ENCODE measurements at places on chromosomes 16 and 17.

- DNase-seq, result no peak
Measured at GRCh38 chr17:76581515-76581914, 4.1 kb downstream of the ST6GALNAC2 start.

DNA sequence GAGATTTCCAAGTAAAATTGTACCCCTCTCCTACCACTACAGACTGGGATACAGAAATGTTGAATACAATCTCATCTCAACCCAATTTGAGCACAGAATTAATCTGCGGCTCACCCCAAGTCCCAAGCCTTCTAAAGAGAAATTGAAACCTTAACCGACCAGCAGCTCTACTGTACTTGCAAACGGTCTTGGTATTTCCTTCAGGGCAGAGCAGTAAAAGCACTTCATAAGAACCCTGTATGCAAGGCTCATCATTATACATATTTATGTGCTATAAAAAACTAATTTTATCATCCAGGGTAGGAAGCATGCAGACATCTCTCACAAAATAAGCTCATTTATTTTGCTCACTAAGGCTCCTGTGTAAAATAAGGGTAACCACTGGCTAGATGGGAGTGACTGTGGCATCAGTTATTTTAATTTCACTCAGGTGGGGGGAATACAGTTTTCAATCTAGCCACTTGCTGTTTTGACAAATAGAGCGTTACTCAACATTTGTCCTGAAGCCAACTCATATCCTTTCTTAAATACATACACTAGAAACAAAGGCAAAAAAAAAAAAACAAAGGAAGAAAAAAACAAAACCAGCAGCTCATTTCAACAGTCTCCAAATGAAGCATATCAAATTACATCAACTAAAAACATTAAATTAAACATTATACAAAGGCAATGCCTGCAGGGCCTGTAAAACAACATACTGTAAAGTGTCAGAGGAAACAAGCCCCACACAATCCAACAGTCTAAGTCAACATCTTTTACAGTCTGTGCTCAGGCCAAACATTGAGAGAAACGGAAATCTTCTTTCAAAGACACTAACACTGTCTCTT, 65.0 kb downstream of the PARN start:
- no peak for DNase-seq

GRCh38 chr16:83574388-83574787, 233.4 kb upstream of the HSBP1 start:
- DNase-seq, result no peak

- no peak for DNase-seq
Measured at GRCh38 chr17:16027708-16028584, 28.3 kb downstream of the TTC19 start.

DNA sequence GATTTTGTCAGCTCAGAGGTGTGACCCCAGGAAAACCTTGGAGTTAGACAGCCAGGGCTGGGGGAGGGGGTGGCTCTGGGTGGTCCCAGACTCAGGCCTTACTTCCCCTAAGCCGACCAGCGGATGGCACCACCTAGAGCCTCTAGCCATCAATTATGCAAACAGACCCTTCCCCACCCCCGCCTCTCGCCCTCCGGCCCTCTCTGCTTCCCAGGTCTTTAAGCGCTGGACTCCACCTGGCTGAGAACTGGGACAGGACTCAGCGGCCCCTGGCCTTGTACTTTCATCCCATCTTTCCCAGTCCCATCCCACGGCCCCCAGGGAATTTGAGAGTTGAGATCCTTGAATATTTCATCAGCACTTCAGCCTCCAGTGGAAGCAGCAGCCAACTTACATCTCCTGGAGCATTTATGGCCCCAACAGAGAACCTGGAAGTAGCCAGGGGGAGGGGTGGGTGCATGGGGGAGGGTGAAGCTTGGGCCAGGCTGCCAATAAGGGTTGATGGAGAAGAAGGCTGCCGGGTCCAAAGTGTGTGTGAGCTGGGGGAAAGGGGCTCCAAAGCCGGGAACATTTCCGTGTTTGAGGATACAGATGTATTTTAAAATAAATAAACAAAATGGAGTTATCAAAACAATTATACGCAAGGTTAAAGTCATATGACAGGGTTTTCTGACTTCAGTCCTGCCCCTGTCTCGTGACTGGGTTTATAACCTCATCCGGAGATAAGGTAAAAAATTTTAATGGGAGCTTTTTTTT, 7.5 kb upstream of the JUP start:
- no peak for DNase-seq

GRCh38 chr17:79089720-79090442, 15.3 kb downstream of the ENGASE start:
- no peak for DNase-seq

- DNase-seq, result no peak
Measured at GRCh38 chr17:9527788-9528187, 47.8 kb downstream of the STX8 start.

- no peak for DNase-seq
Measured at GRCh38 chr16:84932681-84933080, 78.7 kb downstream of the ZDHHC7 start.

- DNase-seq, result no peak
Measured at GRCh38 chr16:69325784-69326171, 4.6 kb downstream of the PDF start.

DNA sequence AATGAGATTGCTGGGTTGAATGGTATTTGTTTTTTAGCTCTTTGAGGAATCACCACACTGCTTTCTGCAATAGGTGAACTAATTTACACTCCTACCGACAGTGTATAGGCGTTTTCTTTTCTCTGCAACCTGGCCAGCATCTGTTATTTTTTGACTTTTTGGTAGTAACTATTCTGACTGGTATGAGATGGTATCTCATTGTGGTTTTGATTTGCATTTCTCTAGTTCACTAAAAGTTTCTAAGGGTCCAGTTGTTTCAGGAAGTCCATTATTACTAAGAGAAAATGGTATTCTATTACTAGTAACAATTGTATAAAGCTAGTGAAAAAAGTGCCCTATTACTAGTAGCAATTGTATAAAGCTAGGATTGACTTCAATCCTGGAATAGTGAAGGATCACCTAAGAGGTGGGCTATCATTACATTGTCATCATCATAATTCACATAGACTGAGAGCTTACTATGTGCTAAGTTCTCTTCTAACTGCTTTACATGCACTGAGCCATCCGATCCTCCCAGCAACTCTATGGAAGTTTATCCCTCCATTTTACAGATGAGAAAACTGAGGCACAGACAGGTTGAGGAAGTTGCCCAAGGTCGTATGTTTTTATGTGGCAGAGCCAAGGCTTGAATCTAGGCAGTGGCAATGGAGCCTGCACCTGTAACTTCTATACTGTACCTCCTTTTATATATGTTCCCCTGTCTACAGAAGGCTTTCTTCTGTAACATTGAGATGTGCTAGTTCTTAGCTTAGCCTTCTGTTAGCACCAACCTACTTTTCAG, 13.4 kb upstream of the SMIM36 start:
- DNase-seq, result no peak

DNA sequence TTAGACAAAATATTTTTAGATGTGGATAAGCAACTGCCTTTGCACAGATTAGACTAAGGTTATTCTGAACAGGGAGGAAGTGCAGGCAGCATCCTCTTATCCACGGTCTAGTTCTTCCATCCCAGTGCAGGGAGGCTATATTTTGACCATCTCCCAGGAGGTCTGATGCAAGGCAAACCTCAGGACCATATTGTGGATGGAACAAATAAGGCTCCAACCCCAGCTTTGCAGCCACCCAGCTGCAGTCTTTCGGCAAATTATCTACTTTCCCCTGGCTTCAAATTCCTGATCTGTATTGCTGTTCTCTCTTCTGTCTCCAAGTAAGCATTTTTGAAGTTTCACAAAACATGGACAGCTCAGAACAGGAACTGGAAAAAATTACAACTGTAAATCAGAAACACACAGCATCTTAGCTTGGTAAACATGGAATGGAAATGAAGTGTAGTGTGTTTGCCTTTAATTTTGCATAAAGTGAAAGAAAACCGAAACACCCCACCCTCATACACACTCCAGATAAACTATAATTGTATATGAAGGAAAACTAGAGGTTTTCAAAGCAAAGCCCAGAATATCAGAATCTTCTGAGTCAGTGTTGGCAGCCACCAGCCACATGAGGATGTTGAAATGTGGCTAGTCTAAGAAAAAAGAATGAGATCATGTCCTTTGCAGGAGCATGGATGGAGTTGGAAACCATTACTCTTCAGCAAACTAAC, 33.5 kb upstream of the MON1B start:
- no peak for DNase-seq

DNA sequence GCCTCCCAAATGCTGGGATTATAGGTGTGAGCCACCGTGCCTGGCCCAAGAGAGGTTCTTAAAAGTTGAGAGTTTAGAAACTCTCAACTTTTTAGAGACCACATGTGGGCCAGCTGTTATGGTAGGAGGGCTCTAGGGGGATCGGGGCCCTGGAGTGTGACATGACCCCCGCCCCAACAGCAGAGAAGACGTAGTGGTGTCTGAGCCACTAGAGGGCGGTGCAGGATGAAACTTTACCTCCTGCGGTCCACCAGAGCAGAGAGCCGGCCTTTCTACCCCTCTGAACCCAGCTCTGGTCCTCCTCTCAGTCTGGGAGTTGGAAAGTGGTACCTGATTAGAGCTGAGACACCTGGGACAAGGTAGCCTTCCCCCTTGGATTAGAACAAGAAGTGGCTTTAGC, 7.4 kb downstream of the CDK5RAP3 start:
- no peak for DNase-seq

- DNase-seq, result no peak
Measured at GRCh38 chr17:33205552-33205951, 87.5 kb downstream of the ASIC2 start.

GRCh38 chr16:79451196-79451816, 149.2 kb downstream of the MAF start:
- no peak for DNase-seq

DNA sequence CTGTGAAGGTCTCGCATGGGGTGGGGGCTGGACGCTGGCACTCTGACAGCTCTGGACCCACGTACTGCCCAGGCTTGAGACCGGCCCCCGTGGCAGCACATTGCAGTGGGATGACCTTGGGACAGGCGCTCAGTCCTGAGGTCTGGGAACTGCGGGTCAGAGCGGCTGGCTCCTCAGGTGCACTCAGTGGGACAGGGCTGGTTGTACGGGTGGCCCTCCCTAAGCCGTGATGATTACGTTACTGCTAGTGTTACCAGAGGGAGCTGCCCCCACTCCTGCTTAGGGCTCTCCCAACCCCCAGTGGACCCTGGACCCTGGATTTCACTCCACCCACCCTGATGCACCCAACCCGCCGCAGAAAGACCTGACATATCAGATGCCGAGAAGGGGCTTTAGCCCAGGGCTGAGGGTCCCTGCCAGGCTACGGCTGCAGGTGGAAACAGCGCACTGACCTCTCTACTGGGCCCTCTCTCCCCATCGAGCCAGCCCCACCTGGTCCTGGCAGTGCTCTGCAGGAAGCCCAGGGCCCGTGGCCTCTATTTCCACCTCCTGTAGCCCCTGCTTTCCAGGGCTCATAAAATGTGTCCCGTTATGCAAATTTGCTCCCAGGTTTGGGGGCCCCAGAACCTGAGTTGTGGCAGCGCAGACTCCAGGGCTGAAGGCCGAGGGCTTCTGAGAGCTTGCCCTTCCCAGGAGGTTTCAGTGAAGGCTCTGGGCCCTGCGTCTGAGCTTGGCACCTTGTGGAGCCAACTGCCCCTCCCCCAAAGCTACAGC, 77.2 kb downstream of the RTN4RL1 start:
- no peak for DNase-seq

GRCh38 chr16:9953908-9954570, 228.2 kb downstream of the GRIN2A start:
- DNase-seq, result no peak

- no peak for DNase-seq
Measured at GRCh38 chr16:67655363-67655762, 4.7 kb downstream of the ACD start.

GRCh38 chr17:38872027-38872511, 2.2 kb downstream of the LASP1 start:
- no peak for DNase-seq

DNA sequence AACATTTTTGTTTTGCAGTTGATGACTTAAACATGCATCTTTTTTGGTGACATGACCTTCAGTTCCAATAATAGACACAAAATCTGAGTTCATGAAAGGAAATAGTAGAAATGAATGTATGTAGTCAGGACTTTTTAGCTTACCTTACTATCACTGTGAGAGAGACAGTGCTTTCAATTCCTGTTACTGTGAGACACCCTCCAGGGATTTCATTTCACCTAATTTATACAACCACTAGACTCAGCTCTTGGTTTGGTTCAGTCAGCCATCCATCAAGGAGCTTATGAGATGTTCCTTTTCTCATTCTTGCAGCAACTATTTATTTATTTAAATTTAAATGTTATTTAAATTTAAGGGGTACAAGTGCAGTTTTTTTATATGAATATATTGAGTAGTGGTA, 77.9 kb downstream of the MAP2K4 start:
- DNase-seq, result no peak

GRCh38 chr17:51687887-51688286, 427.5 kb downstream of the UTP18 start:
- no peak for DNase-seq

GRCh38 chr17:8365143-8365542, 11.4 kb downstream of the KRABD2 start:
- DNase-seq, result no peak

- peak; percentile 33 for DNase-seq
Measured at GRCh38 chr16:71894229-71894920, 956 bp upstream of the IST1 start.

DNA sequence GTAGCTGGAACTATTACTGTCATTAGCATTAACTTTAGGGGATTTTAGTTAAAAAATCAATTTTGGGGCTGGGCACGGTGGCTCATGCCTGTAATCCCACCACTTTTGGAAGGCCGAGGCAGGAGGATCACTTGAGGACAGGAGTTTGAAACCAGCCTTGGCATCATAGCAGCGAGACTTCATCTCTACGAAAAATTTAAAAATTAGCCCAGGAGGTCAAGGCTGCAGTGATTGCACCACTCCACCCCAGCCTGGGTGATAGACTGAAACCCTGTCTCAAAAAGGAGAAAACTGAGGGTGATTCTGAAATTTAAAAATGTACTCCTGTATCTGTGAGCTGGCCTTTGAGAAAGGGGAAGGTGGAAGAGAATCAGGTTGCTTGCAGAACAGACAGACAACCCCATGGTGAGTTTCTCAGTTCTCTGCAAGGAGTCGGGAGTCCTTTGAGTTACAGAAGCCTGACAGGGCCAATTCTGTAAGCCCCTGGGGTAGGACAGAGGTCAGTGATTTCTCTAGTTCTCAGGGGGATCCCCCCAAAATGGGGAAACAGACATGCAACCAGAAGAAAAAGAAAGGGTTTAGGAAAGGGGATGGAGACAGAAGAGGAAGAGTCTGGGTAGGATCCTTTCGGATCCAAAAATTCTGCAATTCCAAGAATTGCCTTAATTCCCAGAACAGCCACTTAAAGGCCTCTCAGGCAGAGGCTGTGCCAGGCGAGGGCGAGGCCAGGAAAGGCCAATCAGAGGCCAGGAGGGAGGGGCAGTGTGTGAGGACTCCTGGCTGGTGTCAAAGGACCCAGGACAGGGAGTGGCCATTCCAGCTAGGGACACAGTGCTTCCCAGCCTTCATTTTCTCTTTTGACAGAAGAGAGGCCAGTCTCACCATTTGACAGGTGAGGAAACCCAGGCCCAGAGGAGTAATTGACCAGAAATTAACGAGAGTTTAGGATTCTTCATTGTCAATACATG, 6.7 kb downstream of the NUPR1 start:
- DNase-seq, result no peak

GRCh38 chr16:10584981-10585438, 4.6 kb upstream of the EMP2 start:
- no peak for DNase-seq

Data from left renal pelvis (tissue), 4 donors.